ENCODE measurements at places on chromosomes 1 and 21.

GRCh38 chr1:208242941-208243526 is 1.1 kb downstream of the PLXNA2 start:
- no peak for DNase-seq

GRCh38 chr1:22612671-22613571 is 23.5 kb upstream of the C1QA start:
- no peak for DNase-seq

DNA sequence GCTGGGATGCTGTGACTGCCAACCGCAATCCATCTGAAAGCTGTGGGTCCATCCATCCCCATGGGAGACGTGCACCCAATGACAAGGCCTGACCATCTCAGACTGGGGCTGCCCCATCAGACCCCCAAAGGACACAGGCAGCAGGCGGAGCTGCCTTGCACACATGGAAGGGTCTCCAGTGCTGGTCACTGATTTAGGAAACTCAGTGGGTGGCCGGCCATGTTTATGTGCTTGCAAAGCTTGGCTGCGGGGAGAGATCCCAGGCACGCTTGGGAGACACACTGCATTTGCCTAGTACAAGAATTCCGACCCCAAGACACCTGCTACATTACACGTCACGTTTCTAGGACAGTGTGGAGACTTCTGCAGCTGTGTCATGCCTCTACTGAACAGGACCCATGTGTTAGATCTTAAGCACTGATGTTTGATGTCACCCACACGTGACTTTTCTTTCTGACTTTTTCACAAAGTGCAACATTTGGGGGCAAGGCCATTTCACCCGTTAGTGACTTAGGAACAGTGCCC is 181.4 kb downstream of the CLIC6 start:
- no peak for DNase-seq

- no peak for DNase-seq
Observed at GRCh38 chr1:156797212-156797871, 19.3 kb downstream of the SH2D2A start.

DNA sequence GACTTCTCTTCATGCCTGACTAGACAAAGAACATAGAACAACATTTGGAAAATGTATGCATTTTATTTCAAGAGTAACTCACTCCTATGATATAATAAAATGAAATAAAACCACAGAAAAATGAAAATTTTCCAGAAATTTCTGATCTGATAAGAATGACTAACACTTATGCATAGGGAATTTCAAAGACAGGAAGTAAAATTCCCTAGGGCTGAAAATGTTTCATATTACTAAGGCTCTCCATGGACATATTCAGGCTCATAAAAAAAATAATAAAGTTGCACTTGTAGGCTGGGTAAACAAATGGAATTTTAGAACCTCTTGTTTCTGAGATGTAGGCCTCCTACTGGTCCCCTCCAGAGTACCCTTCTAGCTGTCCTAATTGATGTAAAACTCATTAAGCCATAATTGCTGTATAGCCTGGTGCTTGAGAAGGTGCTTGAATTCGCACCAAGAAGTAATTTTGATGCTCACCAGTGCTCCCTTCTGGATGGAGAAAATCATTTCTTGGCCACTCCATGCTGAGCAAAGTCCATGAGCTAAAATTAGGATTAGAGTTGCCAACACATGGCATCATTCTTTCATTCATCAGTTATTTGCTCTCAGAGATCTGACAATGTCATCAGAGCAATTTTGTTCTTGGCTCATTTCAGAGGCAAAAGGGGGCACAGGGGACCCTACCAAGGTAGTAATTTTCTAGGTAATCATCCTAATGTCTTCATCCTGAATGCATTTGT is 641.0 kb upstream of the CAMK1G start:
- DNase-seq: no peak

GRCh38 chr1:27526569-27527222 is 36.7 kb upstream of the WASF2 start:
- no peak for DNase-seq

GRCh38 chr1:78843546-78843945 is 163.0 kb downstream of the ADGRL4 start:
- DNase-seq: no peak

All from stimulated activated CD8-positive, alpha-beta memory T cell treated with anti-CD3 and anti-CD28 coated beads, Interleukin-7, amount 100 ng/mL, for 48 hours (primary cell).